ENCODE measurements at places on chromosomes 16 and 17.

DNA sequence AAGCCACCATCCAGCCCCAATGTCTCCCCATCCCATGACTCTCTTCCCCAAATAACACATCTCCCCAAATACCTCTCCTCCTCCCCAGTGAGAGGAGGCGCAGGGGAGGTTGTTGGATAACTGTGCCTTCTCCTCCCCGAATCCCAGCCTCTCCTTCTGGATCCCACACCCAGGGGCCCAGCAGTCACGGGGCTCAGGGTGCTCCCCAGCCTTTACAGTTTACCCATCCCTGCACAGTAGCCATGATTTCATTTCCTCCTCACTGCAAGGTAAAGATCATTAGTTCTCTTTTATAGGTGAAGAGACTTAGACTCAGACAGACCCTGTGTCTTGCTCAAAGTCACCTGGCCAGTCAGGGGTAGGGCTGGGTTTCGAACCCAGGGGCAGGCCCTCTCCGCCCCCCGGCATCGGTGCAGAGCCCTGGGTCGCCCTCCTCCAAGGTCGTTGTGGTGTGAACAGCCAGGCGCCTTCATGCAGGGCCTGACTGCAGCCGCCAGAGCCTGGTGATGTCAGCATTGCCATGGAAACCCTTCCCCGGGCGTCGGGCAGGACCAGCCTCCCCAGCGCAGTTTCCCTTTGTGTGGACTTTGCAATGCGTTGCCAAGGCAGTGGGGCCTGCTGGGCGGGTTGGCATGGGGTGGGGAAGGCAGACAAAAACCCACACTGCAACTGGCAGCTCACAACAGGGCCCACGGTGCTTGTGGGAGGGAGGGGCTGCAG, 53.3 kb upstream of the TOB1 start:
- peak; percentile 96 for DNase-seq

- no peak for DNase-seq
Observed at GRCh38 chr17:27155866-27156265, 138.0 kb upstream of the WSB1 start.

- no peak for DNase-seq
Observed at GRCh38 chr16:73384506-73385089, 336.7 kb upstream of the ZFHX3 start.

- no peak for DNase-seq
Observed at GRCh38 chr16:8935989-8936388, 27.7 kb downstream of the USP7 start.

DNA sequence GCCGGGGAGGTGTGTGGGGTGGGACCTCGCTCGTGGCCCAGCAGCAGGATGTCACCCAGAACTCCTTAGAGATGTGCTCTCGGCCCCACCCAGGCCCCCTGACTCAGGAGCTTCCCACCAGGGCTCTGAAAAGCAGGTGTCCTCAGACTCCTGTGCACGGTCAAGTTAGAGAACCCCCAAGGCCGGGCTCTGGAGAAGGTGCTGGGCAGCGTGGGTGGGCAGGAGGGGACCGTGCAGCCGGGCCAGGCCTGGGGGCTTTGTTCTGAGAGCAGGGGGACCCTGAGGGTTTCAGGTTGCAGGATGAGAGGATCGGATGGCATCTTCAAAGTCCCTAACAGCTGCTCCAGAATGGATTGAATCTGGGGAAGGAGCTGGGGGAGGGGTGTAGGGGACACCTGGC, 164.4 kb upstream of the CIBAR2 start:
- DNase-seq = no peak

DNA sequence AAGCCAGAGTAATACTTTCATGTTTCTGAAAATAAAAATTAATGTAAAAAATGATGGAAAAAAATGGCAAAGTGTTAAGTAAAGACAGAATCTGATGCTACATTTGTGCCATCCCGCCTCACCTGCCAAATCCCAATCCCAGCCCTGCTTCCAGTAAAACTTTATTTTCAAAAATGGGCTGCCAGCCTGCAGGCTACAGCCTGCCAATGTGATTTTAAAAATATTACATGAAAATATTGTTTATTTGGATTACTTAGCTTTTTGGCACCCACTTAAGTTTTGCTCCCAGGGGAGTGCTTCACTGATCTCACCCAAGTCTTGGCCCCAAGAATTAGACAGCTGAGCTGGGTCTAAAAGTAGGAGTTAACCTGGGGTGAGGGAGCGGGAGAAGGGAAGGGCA, 112.8 kb downstream of the C16orf78 start:
- no peak for DNase-seq

DNA sequence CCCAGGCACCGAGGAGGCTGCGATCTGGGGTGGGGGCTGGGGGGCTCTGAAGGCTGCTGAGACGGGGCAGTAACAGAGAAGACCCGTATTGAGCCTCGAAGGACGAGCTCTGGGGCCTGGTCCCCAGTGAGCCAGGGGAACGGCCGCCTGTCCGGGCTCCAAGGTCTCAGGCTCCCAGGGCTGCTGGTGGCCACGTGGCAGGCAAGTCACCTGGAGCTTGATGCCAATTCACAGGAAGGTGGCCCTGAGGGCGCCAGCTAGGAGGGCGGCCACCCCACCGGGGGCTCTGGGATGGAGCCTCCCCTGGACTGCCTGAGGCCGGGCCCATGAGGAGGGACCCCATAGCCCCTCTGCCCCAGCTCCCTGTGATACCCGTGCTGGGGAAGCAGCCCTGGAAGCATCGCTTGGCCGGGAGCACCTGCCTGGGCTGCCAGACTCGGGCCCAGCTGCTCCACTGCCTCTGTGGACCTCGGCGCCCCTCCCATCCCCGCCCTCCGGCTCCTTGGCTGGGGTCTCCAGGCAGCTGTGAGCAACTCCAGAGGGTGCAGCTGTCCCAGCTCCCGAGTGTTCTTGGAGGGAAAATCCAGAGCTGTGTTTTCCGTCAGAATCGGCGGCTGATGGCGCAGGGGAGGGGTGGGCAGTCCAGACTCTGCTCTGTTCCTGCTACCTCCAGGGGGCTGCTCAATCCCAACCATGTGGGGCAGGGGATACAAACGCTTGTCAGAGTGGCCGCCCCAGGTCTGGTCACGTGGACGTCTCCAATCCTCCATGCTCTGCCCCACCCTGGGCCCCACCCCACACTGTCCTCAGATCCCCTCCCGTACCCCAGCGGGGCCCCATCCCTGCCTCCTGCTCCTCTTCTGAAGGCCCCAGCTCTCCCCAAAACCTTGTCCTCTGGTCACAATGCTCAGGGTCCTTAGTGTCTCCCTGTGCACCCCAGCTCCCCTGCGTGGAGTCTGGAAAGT, 67.2 kb upstream of the GNG13 start:
- DNase-seq = peak; percentile 35

DNA sequence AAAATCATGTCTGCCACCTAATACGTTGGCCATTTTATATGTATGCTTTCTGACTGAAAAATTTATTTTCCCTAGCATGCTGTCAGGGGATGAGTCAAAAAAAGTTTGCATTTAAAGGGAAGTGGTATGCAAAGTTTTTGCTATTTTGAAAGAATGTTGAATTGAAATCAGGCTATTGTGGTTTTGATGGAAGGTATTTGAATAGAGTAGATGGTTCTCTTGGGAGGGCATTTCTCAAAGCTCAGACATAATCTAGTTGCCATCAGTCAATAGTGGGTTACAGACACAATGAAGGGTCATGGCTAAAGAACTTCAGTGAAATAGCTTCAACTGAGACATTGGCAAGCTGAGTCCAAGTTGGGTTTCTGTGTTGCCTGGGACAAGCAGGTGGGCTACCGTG, 102.4 kb downstream of the MAP2K6 start:
- no peak for DNase-seq

GRCh38 chr16:28067604-28068379, 4.3 kb upstream of the GSG1L start:
- DNase-seq = no peak

DNA sequence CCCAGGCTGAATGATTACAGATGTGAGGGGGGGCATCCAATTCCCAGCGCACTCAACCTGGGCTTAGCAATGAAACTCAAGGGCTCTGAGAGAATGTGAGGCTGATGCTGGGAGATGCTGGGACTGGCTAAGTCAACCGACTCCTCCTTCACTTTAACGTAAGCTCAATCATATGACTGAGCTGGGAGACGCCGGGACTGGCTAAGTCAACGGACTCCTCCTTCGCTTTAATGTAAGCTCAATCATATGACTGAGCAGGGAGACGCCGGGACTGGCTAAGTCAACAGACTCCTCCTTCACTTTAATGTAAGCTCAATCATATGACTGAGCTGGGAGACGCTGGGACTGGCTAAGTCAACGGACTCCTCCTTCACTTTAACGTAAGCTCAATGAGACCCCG, 179.4 kb downstream of the VPS53 start:
- DNase-seq = no peak

- DNase-seq = no peak
Observed at GRCh38 chr17:59353936-59354755, 22.7 kb downstream of the YPEL2 start.

- DNase-seq = no peak
Observed at GRCh38 chr16:54511222-54511731, 224.7 kb upstream of the IRX3 start.

- no peak for DNase-seq
Observed at GRCh38 chr17:55157165-55157564, 107.6 kb upstream of the HLF start.

DNA sequence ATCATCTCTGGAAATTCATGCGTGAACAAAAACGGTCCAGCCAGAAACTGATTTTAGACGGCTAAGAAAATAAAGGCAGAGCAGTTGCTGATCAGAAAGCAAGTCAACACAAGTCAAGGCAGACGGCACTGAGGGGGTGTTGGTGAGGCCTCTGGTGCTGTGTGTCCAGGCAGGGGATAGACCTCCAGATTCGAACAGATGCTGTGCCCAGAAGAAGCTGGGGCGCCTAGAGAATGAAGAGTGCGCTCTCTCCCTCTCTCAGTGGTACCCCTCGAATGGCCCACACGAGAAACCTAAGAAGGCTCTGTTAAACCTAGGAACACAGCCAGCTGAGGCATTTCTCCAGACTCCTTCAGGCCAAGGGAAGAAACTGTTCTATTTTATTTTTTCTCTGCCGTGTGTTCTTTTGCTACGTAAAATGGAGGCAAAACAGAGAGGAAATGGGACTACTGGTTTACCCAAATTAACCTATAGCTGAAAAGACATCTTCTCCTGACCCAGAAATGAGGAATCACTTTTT, 178.3 kb downstream of the PMP22 start:
- DNase-seq = no peak

DNA sequence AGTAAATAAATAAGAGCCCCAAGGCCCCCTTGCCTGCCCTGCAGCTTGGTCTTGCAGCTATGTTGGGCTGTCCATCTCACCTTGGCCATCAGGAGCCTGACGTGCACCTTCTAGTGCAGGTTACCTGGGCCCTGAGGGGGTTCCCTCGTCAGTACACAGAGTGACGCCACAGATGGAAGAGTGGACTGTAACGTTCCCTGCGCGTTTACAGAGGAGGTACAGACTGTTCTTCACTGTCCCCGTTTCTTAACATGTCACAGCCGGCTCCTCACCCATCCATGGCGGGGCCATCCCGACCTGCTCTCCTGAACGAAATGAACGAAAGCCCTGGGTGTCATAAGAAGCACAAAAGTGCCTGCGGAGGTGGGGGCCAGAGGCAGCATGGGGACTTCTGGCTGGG, 15.9 kb upstream of the FASN start:
- DNase-seq = no peak

DNA sequence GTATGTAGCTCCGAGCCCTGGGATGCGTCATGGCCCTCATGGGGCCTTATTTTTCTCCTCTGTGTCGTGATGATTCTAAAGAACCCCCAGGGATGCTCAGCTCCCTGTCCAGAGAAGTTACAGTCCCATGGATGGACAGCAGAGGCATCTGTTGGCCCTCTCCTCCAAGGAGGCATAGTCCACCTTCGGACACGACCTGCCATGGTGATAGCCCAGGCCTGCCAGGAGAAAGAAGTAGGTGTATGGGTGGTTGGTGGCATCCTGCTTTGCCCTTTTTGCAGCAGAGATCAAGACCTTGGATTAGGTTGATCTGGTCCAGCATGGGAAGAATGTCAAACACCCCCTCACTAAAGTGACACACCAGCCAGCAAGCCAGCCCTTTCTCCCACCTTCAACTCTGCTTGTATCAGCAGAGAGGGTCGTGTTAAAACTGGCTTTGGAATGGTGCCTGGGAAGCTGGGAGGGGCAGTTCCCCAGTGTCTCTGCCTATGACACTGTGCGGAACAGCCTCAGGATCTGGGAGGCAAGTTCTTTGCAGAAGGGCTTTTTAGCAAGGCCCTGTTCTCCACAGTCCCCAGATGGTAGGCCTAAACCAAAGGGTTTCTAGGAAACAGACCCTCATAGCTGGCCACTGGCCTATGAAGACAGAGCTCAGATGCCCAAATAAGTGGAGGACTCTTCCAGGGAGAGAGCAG, 259.9 kb upstream of the RPL38 start:
- DNase-seq = no peak

DNA sequence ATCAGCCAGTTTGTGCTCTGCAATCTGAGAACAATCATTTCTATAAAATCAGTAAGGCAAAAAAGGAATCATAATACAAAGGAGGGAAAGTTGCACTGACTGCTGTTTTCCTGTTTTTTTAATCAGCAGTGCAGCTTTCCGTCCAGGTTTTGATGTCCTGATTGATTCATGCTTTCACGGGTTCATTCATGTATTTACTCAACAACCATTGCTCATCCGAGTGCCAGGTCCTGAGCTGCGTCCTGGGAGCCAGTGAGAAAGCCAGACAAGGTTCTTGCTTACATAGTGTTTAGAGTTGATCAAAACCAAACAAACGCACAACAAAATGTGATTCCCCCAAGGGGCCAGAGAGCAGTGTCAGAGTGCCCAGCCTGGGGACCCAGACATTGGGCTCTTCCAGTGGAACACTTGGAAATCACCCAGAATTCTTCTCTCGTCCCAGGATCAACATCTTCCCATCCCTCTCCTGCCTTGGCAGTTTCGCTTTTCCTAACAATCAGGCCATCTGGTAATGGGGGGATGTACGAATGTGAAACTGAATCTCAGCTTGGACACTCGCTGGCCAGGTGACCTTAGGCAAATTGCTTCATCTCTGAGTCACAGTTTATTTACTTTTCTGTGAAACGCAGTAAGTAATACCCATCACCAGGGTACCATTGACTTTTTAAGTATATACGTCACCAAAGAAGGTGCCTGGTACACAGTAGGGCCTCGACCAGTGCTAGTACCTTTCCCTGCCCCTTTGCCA, 13.3 kb upstream of the C1QL1 start:
- no peak for DNase-seq

DNA sequence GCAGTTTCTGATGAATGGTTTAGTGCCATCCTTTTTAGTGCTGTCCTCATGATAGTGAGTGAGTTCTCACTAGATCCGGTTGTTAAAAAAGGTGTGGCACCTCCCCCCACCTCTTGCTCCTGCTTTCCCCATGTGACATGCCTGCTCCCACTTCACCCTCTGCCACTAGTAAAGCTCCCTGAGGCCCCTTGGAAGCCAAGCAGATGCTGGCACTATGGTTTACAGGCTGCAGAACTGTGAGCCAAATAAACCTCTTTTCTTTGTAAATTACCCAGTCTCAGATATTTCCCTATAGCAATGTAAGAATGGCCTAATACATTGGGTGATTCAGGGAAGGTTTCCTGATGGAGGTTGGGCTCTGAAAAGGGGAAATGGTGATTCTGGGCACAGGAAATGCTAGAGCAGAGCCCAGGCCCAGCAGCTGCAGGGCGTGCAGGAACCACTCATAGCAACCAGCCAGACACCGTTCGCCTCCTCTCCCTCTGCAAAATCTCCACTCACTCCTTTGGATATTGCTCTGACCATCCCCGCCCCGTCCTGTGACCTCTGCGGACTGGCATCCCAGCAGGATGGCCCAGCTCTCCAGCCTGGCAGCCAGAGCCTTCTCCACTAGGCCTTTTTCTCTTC, 2.6 kb upstream of the ADORA2B start:
- peak; percentile 65 for DNase-seq
